ENCODE measurements at places on chromosomes 11 and 22.

DNA sequence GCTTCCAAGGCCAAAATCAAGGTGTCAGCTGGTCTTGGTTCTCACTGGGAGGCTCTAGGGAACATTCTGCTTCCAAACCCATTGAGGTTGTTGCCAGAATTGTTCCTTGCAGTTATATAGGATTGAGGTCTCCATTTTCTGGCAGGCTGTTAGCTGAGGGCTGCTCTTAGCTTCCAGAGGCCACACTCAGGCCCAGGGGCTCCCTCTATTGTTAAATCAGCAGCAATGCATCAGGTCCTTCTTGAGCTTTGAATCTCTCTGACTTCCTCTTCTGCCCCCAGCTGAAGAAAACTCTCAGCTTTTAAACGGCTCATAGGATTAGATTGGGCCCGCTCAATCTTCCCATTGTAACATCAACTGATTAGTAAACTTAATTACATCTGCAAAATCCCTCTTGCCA lies 39.3 kb upstream of the BSX start:
- no peak for DNase-seq

- DNase-seq: no peak
Observed at GRCh38 chr11:83318931-83319330, 32.8 kb upstream of the CCDC90B start.

- no peak for DNase-seq
Observed at GRCh38 chr22:45290410-45290936, 5.7 kb downstream of the UPK3A start.

DNA sequence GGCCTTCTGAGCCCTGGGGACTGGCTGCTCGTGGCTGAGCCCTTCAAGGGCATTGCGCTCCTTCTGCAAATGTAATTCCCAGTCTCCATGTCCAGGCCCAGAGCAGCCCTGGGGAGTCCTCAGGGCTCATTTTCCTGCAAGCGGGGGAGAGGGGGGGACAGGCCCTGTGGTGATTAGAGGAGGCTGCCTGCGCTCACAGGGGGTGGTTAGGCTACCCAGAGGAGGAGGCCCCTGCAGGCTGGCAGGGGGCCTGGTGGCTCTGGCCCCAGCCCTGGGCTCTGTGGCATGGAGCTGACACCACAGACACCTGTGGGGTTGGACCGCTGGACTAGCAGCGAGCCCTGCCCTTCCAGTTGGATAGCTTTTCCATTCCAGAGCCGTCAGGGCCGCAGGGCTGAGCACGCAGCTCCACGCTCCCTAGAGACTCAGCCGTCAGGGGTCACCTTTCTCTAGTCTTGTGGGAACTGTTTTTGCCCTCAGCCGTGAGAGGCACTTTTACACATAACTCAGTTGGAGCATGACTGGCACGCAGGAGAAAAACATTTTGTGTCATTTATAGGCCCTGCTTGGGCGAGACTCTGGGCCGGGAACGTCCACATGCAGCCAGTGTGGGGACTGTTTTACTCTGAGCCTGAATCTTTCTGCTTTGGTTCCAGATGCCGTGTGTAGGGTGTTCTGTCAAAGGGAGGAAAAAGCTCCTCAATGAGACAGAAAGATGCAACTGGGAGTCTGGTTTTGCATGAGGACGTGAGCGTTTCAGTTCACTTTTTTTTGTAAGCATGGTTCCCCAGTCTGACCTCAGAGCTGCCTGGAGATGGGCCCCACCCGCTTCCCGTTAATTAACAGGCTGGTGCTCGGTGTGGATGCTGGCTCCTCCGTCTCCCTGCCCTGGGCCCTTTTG lies 58.1 kb downstream of the LRP5 start:
- no peak for DNase-seq

- peak; percentile 76 for DNase-seq
Observed at GRCh38 chr11:75189911-75190310, 39.0 kb downstream of the SLCO2B1 start.

DNA sequence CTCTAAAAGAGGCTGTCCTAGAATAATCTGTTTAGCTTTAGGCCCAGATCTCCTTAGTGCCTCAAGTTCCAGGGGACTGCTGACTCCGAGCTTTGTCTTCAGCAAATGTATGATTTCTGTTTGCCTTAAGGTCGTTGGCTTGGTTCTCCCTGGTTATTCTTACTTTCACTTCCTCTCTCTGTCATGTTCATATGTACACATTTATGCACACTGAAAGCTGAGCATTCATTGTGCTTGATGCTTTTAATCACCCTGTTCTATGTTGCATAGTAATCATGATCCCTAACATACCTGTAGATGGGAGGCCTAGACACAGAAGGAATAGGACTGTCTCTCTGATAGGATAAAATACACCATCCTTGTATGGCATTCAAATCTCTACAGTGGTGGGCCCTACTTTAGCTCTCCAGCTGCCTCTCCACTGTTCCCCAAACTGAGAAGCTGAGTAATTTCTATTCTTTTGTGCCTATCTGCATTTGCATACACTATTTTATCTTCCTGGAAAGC lies 7.2 kb downstream of the PPFIBP2 start:
- DNase-seq: no peak

DNA sequence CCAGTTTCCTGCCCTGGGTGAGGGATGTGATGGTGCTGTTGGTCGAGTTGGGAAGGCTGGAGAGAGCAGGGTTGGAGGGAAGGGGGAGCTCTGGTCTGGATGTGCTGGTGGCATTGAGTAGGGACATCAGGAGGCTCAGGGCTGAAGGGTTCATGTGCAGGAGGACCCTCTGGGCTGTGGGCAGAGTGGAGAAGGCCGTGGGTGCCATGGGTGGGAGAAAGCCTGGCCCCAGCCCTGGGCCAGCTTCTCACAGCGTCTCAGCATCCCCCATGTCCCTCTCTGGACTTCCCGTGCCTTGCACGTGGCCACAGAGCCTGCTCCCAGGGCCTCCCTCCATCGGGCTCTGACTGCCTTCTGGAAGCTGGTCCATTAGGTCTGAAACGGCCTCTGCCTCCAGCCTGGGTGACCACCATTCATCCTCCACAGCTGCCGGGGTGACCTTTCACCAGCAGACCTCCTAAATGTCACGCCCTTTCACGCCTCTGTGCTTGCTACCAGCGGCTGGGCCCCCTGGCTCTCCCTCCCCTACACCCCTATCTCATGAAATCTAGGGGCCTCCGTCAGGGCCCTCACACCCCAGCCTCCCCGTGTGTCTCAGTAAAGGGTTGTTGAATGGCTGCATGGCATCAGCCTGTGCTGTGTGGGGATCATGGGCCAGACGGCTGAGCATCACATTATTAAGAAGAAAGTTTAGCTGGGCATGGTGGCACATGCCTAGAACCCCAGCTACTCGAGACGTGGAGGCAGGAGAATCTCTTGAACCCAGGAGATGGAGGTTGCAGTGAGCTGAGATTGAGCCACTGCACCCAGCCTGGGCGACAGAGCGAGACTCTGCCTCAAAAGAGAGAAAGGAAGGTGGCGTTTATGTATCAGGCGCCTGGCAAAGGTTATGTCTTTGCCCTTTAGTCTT lies 25.5 kb downstream of the MYO7A start:
- DNase-seq: no peak

DNA sequence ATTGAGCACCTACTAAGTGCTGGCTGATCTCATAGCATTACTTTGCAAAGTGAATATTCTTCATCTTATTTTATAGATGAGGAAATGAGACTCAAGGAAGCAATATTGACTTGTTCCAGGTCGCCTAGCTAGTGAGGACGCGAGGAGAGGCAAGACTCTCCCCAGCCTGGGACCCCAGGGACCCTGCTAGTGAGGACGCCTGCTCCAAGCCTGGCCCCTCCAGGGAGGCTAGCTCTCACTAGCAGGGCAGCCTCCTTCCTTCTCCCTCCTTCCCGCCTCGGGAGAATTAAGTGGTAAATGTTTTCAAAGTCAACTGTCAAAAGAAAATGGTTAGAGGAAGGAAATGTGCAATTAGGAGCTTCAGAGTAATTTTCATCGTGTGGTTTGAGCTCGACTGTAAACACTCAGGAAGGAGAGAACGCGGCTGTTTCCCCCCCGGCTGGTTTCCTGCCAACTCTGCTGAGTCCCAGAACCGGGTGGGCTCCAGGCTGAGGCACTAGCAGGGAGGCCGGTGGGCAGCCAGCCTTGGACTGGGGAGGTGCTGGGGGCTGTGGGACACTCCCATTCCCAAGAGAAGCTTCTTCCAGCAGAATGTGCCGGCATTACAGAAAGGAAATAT lies 17.9 kb downstream of the MYEOV start:
- peak; percentile 62 for DNase-seq

DNA sequence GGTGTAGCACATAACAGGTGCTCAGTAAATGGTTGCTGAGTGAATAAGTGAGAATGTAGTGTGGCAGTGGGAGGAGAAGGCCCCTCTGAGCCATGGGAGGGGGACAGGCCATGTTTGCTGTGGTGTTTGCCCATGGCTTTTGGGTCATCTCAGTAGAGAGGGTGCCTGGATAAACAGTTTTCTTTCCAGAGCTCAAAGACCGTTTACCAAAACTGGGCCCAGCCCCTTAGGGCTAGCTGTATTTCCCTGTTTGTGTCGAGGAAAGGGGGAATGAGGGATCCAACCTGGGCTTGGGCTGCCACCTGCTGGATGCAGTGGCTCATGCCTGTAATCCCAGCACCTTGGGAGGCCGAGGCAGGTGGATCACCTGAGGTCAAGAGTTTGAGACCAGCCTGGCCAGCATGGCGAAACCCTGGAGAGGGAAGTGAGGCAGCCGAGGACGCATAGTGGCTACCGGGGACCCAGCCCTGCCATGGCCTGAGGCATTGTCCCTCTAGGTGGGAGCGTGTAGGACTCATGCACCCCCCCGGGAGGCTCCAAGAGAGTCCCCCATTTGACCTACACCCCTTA lies 8.7 kb upstream of the LTO1 start:
- peak; percentile 51 for DNase-seq

- DNase-seq: peak; percentile 72
Observed at GRCh38 chr11:3010004-3010403, 17.9 kb upstream of the NAP1L4 start.

DNA sequence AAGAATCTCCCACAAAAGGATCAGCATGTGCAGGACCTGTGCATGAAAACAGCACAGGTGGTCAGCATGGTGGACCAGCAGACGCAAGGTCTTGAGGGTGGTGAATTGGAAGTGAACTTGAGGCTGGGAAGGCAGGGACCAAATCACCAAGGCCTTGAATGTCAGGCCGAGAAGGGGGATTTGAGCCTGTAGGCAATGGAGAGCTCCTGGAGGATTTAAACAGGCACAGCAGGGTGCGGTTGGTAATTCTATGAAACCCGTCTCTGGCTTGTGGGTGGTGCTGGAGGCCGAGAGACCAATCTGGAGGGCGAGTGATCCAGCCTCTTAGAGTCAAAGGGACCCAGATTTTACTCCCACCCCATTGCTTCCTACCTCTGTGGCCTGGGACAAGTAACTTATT lies 2.4 kb downstream of the TSKU start:
- no peak for DNase-seq
